ENCODE measurements at places on chromosomes 3 and 15.

DNA sequence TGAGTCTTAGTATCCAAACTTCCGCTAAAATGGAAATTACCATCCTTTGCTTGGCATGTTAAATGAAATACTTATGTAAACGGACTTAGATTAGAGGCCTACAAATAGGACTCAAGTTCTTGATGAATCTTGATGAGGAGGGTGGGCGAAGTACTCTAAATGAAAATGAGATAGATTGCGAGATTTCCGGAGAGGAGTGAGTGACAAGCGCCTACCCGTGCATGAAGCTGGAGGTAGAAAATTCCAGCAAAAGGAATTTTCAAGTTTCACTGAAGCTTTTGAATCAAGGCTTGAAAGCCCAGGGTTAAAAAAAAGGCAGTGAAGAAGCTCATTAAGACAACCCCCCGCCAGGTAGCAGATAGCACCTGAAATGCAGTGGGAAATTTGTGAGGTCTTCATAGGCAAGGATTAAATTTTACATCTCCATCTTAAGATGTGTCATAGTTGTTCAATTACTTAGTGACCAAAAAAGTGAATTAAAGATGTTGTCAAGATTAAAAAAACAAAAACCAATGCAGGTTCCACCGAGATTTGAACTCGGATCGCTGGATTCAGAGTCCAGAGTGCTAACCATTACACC lies 655 bp upstream of the RAB11A start:
- no peak for DNase-seq

DNA sequence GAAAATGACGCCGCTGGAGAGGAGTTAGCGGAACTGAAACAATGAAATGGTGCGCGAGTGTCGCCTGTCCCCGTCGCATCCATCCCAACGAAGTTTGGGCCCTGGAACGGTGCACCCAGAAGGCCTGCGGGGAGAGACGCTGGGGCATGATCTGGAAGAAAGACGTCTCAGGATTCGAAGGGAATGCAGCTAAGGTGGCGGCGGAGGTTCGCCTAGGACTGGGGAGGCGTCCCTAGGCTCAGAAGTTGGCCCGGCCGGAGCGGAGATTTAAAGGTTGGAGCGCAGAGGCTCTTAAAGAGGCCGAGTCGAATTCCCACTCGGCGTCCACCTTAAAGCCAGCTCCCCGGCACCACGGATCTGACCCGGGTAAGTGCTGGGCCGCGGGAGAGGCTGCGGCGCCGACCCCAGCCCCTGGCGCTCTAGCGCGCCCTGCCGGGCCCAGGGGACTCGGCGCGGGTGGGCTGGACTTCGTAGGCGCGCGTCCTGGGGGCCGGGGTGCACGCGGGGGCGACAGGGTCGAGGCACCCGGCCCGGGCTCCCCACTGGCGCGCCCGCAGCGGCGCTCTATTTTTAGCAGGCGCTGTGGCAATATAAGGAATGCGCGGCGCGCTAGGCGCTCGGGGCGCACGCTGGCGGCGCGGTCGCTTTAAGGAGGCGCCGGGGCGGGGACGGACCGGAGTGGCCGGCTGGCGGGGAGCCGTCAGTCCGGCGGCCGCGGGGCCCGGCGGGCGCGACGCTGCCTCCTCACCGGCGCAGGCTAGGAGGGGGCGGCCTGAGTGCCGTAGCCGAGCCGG lies at the start of gene MRAS:
Gene MRAS, plus strand, starts transcription at position 620 of the 794 bp plus-strand sequence. CDS start 24,305 bp downstream, outside the sequence.
- no peak for DNase-seq

GRCh38 chr3:17967111-17967510 lies 224.7 kb upstream of the TBC1D5 start:
- no peak for DNase-seq

GRCh38 chr15:85168642-85169173 lies 187.1 kb downstream of the PDE8A start:
- peak; percentile 44 for DNase-seq

GRCh38 chr3:189630767-189631372 lies 319 bp upstream of the TP63 start:
- DNase-seq, result no peak

GRCh38 chr15:51398626-51399025 lies 57.2 kb downstream of the GLDN start:
- no peak for DNase-seq

GRCh38 chr15:69082554-69082953 lies 68.1 kb downstream of the NOX5 start:
- DNase-seq, result no peak

GRCh38 chr15:77329202-77329601 lies 90.7 kb downstream of the PEAK1 start:
- no peak for DNase-seq

GRCh38 chr15:70272565-70273355 lies 175.0 kb upstream of the TLE3 start:
- no peak for DNase-seq

GRCh38 chr15:62975515-62975914 lies 67.0 kb upstream of the TPM1 start:
- no peak for DNase-seq

- DNase-seq, result no peak
Measured at GRCh38 chr3:130904491-130904890, 10.6 kb downstream of the ATP2C1 start.

- DNase-seq, result no peak
Measured at GRCh38 chr3:145776782-145777408, 384.1 kb downstream of the PLOD2 start.
